ENCODE measurements at places on chromosomes 1 and 21.

DNA sequence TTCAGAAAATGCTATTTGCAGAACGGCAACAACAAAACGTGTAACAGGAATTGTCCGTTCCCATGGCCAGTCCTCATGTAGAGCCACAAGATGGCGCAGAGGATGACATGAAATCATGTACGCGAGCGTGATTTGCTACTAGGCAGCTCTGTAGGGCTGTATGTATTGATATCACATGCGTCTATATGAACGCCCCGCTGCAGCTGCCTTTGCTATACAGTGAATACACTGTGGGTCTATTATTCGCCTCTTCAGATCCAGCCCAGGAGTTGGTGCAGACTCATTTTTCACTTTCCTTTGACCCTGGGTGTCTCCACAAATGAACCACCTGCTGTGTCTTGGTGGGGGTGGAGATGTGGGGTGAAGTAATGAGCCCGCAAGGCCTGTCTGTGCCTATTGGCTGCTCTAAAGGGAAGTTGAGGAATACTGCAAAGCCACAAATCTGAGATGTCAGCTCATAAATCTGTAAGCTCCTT is 361.5 kb downstream of the KIF26B start:
- no peak for DNase-seq

GRCh38 chr21:38436341-38436740 is 61.9 kb downstream of the ERG start:
- no peak for DNase-seq

DNA sequence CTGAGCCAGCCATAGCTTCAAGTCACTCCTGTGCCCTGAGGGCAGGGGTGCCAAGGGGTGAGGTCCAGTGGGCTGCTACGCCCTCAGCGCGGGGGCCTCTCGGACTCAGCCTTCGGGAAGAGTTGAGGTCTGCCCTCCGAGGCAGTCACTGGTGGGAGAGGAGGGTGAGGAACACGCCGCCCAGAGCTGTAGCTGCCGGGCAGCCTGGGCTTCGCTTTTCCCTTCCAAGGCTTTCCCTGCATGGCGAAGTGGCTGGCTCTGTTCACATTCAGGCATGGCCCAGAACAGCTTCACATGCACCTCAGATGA is 43.0 kb upstream of the C1orf174 start:
- no peak for DNase-seq

DNA sequence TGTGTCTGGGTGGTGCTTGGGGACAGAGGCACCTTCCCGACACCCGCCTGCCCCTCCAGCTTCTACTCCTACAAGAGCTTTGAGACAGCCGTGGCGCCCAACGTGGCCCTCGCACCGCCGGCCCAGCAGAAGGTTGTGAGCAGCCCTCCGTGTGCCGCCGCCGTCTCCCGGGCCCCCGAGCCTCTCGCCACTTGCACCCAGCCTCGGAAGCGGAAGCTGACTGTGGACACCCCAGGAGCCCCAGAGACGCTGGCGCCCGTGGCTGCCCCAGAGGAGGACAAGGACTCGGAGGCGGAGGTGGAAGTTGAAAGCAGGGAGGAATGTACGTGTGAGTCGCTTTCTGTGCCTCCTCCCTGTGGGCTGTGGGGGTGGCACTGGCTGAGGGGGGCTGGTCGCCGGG is 75.7 kb downstream of the SKI start:
- DNase-seq = no peak

DNA sequence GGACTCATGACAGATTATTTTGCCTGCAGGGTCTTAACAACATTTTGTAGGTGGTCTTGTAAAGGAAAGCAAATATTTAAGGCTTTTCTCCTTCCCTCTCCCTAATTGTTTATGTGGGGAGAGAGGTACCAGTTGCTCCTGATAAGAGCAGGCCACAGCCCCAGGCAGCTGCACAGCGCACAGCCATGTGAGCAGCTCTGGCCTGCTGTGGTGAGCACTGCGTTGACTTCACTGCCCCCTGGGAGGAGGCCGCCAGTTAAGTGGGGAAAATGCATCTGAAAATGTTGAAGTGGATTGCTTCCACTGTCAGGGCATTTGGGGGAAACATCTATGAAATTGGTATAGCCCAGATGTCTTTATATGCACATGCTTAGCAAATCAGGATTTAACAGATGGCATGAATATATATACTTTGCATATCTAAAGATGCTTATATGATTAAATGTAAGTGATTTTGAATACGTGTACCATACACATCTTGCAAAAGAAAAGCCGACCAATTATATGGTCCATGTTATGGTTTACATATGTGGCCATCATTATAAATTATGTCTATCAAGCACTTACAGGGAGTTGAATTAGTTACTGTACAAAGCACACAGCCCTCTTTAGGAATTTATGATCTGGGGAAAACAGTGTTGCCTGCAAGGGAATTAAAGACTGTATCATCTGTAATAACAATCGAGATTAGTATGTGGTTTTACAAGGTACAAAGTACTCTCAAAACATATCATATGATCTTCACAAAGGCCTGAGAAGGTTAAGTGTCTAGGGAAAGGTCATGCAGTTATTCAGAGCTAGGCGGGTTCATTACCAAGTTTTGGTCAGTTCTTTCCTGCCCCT is 132.1 kb downstream of the RHOU start:
- no peak for DNase-seq

DNA sequence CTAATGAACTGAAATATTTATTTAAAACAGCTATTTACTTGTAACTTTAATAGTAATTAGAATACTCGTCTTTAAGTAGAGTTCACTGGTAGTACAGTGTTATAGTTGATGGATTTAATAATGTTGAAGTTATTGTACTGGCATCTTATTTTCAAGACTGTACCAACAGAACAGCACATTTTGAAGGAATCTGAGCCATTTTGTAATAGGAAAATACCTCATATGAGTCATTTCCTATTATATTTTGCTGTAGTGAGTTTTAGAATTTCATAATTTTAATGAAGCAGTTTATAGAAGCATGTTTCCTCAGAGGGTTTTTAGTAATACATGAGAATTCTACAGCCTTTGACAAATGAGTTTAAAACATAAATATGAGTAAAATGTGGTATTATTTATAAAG is 258.3 kb downstream of the OLFM3 start:
- no peak for DNase-seq

DNA sequence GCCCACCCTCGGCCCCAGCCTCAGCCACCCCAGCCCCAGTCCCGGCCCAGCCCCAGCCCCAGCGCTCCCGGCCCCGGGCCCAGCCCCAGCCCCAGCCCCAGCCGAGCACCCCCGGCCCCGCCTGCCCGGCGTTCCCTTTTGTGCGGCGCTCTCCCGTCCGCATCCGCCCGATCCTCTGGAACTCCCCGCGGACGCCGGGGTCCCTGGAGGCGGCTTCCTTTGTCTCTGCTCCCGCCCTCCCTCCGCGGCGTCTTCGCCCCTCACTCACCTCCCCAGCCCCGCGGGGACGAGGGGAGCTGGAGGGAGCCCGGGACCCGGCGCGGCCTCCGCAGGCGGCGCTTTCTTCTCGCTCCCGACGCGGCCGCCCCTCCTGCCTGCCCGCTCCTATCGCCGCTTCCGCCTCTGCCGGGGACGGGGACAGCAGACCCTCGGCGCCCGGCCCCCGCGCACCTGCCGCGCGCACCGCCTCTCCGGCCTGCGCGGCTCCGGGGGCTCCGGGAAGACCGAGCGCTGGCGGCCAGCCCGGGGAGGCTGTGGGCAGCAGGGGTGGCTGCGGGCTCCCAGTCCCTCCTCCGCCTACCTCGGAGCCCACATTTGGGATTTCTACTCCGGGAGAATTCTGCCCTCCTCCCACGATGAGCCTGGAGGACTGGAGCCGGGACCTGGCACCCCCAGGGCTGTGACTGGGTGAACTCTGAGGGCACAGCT is 14.0 kb downstream of the AGRN start:
- DNase-seq = no peak
